Immature natural killer cell (primary cell): ENCODE measurements at places on chromosomes 6 and 20. TPM values are rescaled to one million over a fixed set of nuclear protein-coding genes. Genes with fewer than 3 reads are reported as not detected.

GRCh38 chr6:11155589-11155988, 44.1 kb upstream of the ERVFRD-1 start:
- no peak for DNase-seq

- no peak for DNase-seq
These were observed 28.1 kb downstream of the NRSN1 start for GRCh38 chr6:24154121-24154520.

- DNase-seq: no peak
These were observed 106.2 kb downstream of the UBE3D start for GRCh38 chr6:82959385-82959941.

PHF3 gene
- 9.5 TPM for polyA plus RNA-seq

POLR1C gene
- 5.7 TPM for polyA plus RNA-seq
